Heart right ventricle (tissue), 16 donors: ENCODE measurements at places on chromosomes 13 and 19.
A peak's percentile ranks its signal among the peaks of the same experiment; 100 is the strongest.

GRCh38 chr19:33473653-33474305 is 47.8 kb downstream of the PEPD start:
- DNase-seq, result no peak

GRCh38 chr13:91142572-91142971 is 204.9 kb upstream of the MIR17HG start:
- no peak for DNase-seq

GRCh38 chr19:49851456-49852259 is 699 bp downstream of the PTOV1 start:
- DNase-seq, result peak; percentile 45

DNA sequence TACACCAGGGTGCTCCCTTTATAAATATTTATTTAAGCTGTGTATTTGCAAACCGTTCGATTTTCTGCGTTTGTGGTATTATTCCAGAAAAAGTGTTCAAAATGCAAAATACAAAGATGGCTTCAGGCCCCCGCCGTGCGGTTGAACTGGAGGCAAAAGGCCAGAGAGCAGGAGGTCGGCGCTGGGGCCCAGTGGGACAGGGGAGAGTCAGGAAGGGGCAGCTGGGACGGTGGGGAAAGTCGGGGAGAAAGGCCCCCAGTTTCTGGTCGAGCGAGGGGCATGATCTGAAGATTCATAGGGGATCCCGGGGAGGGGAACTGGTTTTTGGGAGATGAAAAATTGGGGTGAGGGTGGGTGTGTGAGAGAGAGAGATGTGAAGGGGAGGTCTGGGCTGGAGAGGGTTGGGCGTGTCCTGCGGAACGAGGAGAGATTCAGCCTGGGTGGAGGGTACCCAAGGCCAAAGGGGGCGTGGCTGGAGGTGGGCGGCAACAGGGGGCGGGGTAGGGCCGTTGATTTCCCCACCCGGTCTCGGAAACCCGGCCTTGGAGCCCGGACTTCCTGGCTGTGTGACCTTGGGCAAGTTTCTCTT is 678 bp downstream of the ISOC2 start:
- peak; percentile 87 for DNase-seq

- no peak for DNase-seq
These were observed 46.8 kb downstream of the COG3 start for GRCh38 chr13:45511310-45512097.

GRCh38 chr13:71408416-71408815 is 458.6 kb downstream of the DACH1 start:
- DNase-seq, result no peak

DNA sequence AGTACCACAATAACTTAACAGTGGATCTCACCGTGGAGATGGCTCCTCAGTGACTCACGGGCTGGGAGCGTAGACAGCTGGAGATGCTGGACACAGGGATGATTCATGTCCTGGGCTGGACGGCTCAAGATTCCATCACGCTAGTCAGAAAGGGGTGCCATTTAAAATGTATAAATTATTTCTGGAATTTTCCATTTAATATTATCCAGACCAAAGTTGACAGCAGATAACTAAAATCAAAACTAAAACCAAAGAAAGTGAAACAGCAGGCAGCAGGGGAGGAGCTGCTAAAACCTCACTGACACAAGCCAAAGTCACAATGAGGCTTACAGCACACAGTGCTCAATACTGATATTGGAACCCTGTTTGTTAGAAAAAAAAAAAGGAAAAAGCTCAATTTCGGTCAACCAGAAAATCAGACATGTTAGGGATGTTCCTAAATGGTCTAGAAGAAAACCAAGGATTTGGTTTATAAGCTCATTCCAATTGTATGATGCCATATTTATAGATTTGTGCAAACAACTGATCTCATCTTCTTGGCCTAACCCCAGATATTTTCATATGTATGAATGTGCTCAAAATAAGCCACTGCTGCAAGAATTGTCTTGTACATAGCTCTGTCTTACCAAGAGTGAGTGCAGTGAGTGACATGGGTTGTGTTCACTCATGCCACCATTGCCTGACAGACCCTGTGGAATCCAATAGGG is 111.8 kb downstream of the SACS start:
- DNase-seq, result peak; percentile 31

- no peak for DNase-seq
These were observed 226.7 kb downstream of the RFC3 start for GRCh38 chr13:34044660-34045080.

DNA sequence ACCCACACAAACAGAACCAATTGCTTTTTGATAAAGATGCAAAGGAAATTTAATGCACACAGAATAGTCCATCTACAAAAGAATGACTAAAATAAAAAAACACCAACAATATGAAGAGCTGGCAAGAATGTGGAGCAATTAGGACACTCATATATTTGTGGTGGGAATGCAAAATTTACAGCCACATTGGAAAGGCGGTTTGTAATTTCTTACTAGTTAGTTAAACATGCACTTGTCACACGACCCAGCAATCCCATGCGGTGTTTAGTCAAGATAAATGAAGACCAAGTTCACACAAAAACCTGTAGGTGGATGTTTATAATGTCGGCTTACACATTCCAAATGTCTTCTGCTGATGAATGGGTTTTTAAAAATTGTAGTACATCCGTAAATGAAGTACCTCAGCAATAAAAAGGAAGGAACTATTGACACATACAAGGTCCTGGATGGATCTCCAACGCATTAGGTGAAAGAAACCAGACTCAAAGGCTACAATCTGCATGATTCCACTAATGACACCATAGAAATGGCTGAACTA is 5.2 kb downstream of the GRTP1 start:
- DNase-seq, result no peak

DNA sequence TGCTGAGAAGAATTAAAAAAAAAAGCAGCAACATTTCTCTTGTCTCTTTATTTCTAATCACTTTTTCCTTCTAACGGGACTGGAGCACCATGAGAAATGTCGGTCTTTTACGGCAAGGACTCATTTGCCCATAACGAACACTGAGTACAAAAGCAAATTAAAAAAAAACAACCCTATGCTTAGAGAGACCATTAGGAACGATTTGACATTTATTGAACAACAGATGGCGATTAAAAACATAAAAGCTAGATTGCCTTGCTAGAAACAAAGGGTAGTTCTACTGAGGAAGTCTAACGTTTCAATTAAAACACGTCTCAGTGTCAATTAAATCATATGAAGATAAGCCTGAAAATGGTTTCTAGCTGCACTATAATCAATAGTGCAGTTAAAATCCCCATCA is 51.1 kb downstream of the OLFM4 start:
- DNase-seq, result no peak

DNA sequence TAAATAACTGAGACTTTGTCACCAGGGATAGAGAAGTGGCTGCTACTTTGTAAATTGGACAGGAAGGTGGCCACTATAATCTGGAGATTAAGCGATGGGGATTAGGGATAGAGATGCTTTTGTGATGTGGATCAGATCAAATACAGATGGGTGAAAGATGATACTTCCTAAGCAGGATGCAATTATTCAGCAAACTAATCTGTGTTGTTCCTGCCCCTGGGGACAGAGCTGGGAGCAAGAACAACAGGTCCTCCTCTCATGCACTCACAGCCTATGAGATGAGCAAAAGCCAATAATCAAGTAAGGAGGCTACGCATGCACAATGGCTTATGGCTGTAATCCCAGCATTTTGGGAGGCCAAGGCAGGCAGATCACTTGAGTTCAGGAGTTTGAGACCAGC is 4.6 kb downstream of the RGL3 start:
- no peak for DNase-seq

- DNase-seq, result no peak
These were observed 22.8 kb upstream of the CCNE1 start for GRCh38 chr19:29789007-29789406.

GRCh38 chr19:50333737-50334617 is 4.8 kb upstream of the KCNC3 start:
- peak; percentile 63 for DNase-seq

DNA sequence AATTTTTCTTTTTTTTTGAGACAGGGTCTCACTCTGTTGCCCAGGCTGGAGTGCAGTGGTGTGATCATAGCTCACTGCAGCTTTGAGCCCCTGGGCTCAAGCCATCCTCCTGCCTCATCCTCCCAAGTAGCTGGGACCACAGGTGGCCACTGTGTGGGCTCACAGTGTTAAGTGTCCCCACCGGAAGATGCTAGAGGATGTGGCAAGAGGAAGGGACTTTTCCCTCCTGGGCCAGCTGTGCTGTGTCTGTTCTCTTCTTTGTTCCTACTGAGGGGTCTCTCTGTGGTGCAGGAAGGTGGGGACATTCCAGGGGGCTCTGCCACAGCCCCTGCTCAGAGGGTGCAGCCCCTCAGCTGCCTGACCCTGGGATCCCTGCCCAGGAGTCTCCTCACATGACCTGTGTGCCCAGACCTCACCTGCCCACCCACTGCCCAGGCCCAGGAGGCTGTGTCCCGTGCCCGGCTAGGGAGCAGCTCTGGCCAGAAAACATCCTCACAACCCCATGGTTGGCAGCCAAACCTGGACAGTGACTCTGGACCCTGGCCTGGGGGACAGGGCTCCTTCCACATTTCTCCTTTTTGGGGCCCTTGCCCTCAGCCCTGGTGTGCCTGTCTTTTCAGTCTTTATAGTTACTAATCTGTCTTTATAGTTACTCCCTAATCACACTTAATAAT is 14.4 kb upstream of the ANKRD10 start:
- DNase-seq, result no peak

DNA sequence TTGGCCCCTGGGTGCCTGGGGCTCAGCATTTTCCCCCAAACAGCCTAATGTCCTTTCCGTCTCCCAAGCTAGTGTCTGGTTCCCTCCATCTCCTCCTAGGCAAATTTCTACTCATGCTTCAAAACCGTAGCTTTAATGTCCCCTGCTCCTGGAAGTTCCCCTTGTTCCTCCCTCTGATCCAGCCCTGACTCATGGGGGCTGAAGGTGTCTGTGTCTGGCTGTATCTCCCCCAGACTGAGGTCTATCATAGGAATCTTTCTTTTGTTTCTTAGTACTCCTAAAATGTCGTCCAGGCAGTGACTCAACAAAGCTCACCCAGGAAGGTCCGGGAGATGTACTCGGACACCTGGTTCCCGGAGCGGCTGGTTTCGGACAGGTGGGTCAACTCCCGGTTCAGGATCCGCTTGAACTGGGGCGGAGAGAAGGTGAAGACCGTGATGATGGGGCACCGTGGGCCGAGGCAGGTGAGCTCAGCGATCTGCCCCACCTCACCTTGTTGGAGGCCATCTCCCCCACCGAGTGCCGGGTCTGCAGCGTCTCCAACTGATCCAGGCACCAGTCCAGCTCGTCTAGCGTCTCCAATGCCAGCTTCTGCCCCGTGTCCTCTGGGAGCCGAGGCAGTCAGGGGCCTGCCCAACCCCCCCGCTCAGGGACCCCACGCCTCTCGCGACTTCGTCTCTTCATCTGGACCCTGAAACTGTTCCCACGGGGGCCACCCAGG is 6.2 kb downstream of the PDE4C start:
- DNase-seq, result no peak

DNA sequence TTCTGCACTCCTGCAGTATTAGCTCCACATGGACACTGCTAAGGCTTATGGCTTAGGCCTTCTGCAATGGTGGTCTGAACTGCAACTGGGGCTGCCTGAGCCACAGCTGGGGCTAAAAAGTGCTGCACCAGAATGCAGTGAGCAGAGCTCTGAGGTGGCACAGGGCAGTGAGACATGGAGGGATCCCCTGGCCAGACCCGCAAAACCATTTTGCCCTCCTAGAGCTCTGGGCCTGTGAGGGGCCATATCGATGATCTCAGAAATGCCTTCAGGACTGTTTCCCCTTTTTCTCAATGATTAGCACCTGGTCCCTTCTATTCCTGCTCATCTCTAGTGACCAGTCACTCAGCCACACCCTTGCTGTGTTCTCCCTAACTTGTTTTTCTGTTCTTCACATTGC is 397.7 kb downstream of the UQCRFS1 start:
- no peak for DNase-seq

DNA sequence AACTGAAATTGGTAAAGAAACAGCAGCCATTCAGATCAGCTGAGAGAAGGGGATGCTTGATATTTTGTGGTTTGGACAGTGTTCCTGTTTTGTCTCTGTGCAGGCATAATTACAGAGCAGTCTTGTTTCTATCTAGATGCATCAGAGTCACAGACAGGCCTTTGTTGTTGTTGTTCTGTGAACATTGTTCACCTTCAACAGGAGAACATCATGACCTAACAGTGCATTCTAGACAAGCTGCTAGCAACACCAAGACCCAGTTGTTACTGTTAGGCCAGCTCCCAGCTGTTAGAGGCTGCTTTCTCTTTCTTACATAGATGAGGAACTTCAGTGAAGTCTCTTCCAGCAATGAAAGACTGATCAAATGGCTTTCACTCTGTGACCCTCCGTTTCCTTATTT is 8.5 kb upstream of the LSR start:
- DNase-seq, result no peak

DNA sequence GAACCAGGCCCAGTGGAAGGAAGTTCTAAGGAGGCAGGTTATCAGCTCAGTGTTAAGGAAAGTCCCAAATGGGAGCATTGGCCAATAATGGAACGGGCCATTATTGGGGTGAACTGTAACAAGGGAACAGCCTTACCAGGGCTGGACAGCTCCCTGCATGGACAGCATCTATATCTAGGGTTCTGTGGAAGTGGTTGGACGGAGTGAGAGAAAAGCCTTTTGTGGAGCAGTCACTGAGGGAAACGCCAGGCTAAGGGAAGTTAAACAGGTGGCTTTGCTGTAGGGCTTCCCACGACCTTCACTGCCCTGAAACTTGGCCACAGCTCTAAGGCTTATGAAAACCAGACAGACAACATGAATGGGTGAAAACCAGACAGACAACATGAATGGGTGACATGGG is 17.0 kb downstream of the POU2F2 start:
- no peak for DNase-seq

- DNase-seq, result peak; percentile 57
These were observed 16.3 kb downstream of the MYO9B start for GRCh38 chr19:17091758-17092333.

DNA sequence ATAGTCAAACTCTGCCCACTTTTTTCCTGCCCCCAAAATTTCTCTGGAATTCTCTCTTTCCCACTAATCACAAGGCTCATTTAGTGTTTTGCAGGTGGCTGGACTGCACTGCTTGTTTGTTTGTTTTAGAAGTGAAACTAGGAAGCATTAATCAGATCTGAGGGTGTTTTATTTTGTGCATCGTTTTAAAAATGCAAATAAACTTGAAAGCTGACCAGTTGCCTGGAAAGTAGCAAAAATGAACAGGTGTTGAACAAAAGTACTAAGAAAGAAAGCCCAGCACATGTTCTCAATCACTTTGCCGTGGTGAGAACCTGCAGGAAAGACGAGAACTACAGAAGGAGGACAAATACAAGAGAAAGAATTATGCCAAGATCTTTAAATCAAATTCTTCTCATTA is 365.5 kb downstream of the PCDH9 start:
- DNase-seq, result no peak

DNA sequence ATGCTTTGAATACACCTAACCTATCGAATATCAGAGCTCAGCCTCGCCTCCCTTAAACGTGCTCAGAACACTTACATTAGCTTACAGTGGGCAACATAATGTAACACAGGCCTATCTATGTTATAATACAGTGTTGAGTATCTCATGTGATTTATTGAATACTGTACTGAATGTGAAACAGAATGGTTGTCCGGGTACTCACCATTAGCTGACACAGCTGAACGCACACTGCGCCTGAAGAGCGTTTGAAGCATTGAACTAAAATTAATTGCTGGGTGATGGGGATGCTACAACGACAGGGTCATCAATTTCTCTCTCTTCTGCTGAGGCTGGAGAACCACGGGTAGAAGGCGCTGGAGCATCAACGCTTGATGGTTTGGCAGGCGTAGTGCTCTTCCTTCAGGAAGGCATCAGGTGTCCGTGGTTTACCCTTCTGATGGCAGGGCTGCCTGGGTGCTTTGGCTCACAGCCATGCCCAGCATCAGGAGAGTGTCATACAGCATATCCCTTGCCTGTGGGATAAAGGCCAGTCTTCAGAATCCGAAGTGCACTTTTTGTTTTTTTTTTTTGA is 46.9 kb upstream of the UBE2L5 start:
- DNase-seq, result no peak

GRCh38 chr13:31909864-31910551 is 121.6 kb upstream of the FRY start:
- peak; percentile 76 for DNase-seq
